ENCODE measurements at places on chromosomes 7 and 10.

DNA sequence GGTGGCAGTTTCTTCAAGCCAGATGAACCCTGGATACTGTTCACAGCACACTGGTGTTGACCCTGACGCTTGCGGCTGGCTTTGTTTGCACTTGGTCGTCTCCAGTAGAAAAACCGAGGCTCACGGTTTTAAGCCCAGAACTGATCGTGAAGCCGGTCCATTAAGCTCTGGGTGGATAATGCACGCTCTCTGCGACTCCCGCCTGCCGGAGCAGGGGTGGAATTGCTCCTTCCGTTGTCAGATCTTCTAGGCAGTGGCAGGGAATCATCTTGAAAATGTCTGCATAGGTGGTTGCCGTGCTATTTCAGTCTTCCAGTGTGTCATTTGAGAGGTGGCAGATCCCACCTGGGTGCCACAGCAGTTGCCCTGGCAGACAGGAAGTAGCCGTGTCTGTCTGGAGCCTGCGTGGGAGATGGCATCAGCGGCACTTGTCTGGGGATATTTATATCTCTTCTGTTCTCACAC, 35.9 kb upstream of the AP5Z1 start:
- no peak for DNase-seq

DNA sequence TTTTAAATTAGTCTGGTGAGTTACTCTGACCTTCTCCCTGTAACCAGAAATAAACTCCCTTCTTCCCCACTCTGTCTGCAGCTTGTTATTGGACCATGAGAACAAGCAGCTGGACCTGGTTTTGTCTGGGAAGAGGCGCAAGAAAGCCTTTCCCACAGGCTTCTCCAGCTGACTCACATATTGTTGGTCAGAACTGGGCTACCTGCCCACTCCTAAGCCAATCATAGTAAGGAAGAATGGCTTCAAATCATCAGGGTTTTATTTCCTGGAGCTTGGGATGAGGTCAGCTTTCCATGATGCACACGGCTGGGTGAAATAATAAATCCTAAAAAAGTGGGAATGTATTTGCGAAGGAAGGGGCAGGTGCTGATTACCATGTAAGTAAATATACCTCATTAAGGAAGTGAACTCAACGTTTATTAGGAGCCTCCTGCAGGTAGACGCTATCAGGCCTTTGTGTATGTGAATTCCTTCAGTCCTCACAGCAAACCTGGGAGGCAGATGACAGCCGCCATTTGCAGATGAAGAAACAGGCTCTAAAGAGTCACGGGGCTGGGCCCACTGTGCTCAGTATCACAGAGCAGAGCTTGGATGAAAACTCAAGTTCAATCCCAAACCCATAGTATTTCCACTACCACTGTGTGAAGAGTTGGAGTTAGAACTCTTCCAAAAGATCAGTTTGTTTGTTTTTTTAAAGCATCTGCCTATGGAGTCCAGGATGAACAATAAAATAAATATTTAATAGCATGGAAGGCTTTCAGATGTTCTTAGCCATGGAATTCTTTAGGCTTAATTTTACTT, 32.8 kb downstream of the IL15RA start:
- DNase-seq = no peak

DNA sequence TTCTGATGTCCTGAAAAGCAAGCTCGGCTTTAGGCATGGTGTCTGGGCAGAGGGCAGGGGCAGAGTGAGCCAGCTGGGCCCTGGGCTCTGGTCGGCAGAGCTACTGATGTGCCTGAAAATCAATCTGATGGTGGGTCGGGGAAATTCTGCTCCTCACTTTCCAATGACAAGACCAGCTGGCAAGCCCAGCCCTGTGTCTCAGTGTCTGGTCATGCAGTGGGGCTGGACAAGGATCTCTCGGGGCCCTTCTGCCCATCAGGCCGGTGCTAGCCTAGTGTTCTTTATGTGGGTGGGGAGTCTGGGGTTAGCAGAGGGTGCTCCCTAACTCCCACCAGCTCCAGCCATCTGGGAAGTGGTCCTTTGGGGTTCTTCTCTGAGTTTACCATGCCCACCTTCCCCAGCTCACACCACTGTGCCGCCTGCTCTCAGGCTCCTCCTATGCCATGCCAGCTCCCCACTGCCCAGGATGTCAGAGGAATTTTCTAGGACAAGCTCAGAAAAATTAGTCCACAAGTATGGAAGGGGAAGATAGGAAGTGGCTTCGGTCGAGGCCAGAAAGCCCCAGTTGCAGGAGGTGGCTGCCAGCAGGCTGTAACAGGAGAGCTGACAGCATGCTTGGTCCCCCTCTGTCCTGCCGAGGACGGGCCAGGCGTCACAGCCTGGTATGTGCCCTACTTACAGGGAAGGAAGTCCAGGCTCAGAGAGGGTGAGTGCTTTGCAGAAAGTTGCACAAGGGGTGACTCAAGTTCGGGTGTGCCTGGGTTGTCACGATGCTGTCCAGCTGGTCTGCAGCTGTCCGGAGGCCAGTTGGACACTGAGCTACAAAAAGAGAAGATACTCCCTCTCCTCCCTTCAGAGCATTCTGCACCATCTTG, 135.2 kb downstream of the ADCY1 start:
- no peak for DNase-seq

DNA sequence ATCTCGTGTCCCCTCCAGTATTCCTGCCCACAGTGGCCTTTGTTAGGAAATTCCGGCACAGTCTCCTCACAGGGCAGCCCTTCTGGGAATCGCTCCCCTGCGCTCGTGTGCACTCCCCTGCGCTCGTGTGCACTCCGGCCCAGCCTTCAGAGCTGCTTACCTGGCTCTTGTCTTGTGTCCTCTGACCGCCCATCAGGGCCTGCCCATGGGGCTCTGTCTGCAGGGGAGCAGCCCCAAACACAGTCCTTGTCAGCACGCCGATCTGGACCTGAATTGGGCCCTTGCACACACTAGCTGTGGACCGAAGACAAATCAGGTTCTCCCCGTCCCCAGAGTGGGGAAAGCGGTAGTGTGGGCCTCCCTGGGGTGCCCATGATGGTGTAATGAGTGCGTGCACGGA, 179.4 kb downstream of the CUX1 start:
- DNase-seq = no peak

DNA sequence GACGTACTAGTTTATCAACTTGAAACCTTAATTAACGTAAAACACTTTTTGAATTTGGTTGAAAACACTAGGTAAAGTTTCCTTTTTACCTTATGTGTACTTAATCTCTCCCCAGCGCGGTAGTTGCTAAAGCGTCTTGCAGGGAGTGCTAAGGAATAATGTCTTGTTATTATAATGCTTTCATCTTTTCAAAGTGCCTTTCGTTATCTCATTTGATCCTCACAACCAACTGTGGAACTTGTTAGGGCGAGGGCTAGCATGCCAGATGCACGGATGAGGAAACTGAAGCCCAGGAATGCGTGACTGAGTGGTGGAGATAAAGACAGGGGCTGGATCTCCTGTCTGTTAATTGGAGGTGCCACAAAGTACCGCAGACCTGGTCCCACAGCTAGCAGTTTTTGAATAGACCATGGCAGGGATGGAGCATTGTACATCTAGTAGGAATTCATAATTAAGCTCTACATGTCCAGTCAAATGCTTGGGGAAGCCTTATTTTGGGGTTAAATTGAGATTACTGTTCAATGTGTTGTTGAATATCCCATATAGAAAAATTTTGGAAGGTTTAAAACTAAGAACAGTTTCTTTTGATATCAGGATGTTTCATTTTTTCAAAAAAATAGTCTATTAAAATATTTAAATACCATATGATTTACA, 234.3 kb downstream of the SH2D4B start:
- no peak for DNase-seq

- DNase-seq = no peak
These were observed 93.6 kb downstream of the CLEC2L start for GRCh38 chr7:139617074-139617473.

GRCh38 chr10:116408719-116409118, 18.9 kb upstream of the PNLIPRP3 start:
- DNase-seq = no peak

- peak; percentile 21 for DNase-seq
These were observed 25.4 kb upstream of the PRXL2A start for GRCh38 chr10:80382989-80383388.

DNA sequence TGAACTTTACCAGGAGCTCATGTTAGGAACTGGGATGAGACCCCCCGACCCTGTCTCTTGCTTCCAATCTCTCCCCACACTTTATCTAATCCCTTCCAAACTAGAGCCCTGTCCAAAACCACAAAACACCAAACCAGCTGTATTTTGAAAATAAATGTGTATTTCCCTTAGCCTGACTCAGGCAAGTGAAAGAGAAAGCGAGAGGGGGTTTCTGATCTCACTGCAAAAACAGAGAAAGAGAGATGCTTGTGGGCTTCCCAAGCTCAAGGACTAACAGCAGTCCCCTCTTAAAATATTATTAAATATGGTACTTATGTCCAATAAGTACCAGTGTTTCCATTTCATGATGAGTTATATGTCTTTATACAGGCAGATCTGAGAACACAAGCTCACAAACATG, 122.0 kb downstream of the AGMO start:
- no peak for DNase-seq

- no peak for DNase-seq
These were observed 132.5 kb downstream of the GRID1 start for GRCh38 chr10:86234107-86234506.

GRCh38 chr10:86862786-86863483, 94.5 kb downstream of the MMRN2 start:
- no peak for DNase-seq

DNA sequence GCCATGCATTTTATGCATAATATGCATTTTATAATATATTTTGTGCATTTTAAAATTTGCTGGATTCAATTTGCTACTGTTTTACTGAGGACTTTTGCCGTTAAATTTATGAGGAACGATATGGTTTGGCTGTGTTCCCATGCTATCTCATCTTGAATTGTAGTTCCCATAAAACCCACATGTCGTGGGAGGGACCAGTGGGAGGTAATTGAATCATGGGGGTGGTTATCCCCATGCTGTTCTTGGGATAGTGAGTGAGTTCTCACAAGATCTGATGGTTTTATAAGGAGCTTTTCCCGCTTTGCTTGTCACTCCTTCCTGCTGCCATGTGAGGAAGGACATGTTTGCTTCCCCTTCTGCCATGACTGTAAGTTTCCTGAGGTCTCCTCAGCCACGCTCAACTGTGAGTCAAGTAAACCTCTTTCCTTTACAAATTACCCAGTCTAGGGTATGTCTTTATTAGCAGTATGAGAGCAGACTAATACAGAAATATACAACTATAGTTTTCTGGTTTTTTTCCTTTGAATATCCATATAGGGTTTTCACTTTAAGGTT, 201.4 kb upstream of the SH2B2 start:
- no peak for DNase-seq

- DNase-seq = no peak
These were observed 650.4 kb downstream of the SDK1 start for GRCh38 chr7:3951316-3952055.

GRCh38 chr10:132728321-132728720, 57.6 kb downstream of the NKX6-2 start:
- DNase-seq = no peak

GRCh38 chr10:33901166-33901565, 566.7 kb upstream of the NRP1 start:
- no peak for DNase-seq

GRCh38 chr7:101085162-101085964, at the start of gene TRIM56:
Gene TRIM56 (plus strand): TSS chr7:101085481. CDS start chr7:101087313, 1,832 bp downstream.
- DNase-seq = peak; percentile 64

DNA sequence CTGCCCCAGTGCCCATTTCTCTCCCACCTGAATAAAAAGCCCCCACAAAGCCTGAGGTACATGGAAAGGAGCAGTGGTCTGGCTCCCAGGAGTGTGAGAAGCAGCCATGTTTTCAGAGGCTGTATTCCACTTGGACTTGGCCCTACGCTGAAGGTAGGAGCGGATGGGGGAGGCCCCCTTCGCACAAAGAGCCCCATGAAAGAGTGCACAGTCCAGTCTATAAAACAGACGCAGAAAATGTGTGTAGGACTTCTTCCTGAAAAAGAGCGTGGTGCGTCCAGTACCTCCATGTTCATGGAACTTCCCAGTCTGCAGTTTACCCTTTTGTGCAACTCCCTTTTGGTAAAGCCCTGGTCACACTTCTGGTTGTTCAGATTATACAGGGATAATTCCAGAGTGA, 69.3 kb downstream of the EGFR start:
- DNase-seq = no peak

- DNase-seq = no peak
These were observed 3.2 kb upstream of the HUS1 start for GRCh38 chr7:47982610-47983009.

DNA sequence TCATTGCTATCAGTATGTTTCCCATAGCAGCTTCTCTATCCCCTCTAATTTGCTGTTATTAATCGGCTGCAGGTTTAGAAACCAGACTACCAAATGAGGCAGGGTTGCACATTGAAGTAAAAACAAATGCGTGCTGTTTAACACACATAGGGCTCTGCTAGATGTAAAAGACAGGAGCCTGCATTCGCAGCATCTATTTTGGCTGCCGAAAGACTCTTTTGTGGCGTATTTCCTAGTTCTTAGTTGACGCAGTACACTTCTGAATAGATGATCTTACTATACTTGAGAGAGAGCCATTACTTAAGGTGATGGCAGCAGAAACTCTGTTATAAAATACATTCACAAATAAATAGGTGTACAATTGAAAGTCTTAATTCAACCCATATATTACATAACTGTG, 21.4 kb downstream of the SGCE start:
- DNase-seq = no peak

GRCh38 chr10:18313626-18314025, 173.4 kb downstream of the CACNB2 start:
- no peak for DNase-seq

- no peak for DNase-seq
These were observed 51.5 kb downstream of the LAMB4 start for GRCh38 chr7:108078691-108079090.

GRCh38 chr10:63214571-63214970, 81.4 kb downstream of the NRBF2 start:
- no peak for DNase-seq

DNA sequence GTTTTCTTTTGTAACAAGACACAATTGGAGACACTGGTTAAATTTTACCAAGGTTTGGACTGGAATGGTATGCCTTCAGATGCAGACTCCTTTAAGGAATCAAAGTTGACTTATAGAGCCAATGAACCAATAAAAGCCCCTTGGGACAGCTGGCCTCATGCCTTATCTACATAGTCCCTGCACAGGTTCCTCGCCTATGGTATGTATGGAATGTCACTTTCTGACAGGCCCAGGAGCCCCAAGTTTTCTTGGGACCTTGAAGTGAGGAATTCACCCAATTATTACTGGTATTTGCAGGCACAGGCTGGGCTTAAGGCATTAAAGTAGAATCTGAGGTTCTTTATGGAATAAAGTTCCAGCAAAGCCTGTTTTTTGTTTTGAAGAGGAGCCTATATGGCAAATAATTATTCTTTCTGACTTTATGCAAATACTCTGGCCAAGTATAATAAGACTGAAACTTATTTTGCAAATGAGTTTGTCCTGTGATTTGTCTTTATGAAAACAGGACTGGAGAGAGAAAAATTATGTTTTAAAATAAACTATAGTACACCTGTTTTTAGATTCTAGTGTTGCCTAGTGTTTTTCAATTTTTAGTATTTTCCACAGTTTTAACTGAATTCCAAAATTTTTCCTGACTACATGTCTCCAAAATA, 24.1 kb upstream of the DNMBP start:
- no peak for DNase-seq

DNA sequence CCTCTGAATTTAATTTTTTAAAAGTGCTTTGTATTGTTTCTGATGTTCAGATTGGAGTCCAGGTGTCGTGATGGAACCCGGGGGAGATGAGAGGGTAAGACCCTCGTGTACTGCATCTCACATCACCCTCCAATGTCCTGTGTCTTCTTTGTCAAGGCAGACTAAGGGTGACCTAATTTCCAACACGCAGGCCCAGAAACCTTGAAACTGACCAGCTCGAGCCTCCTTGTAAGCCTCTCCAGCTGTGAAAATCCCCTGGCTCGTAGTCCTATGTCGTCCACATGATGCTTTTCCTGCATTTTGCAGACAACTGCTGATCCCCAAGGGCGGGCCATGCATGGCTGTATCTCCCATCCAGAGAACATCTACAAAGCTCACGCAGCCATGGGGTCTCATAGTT, 220.2 kb downstream of the ARHGAP12 start:
- DNase-seq = no peak

Data from GM12864 (cell line).